Frontal cortex (tissue), 4 donors: ENCODE measurements at places on chromosomes 1 and 21. TPM values are rescaled to one million over a fixed set of nuclear protein-coding genes. Genes with fewer than 3 reads are reported as not detected.

OR10T2 gene
- not detected for total RNA-seq

DNA sequence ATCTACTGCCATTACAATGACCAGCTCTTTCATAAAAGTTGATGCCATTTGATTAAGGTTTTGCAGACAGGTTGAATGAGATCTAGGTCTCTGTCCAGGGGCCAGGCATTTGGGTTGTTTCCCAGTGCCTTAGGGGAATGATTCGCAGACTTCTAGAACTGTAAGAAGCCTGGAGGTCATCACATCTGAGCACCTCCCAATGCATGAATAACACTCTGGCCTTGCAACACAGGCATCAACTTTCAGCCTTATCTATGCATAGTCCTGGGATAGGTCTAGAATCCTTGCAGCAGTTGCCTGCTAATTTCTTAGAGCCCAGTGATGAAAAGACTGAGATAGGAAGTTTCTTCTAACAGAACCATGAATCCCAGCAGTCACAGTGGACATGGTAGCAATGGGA, 44.8 kb upstream of the KCND3 start:
- DNase-seq = no peak

GRCh38 chr1:113488576-113489177, 98.4 kb downstream of the MAGI3 start:
- DNase-seq = no peak

DNA sequence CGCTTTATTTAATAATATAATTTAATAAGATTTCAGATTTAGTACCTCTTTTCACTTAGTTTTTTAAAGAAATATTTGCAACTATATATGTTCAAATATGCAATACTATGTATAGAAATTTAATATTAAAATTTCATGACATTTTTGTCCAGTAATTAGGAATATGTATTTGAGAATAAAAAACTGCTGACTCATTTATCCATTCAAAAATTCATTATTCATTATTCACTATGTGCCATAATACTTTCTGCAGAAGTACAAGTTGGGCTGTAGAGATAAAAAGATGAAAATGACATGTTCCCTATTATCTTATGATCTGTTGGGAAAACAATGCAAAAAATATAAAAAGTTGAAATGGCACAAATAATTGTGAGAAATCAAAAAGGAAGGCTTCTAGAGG, 3.4 kb upstream of the C1orf53 start:
- DNase-seq = no peak

PALMD gene
- total RNA-seq = 40.8 TPM

DNA sequence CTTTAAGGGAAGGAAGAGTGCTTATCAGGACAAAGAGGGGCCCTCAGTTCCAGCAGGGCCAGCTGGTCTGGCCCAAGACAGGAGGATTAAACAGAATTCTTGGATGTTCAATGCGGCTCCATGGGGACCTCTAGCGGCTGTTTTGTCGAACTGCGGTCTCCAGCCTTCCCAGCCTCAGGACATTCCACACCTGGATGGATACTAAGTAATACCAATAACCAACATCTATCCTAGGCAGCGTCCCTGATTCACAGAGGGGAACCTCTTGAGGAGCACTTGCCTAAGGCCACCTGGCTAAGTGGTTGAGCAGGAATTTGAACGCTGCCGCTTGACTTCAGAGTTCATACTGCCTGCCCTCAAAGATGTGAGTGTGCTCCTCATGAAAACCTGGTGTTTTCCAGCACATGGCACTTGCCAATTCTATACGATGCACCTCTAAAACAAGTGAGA, 15.5 kb upstream of the CD247 start:
- DNase-seq = peak; percentile 77

RHEX gene
- 0.41 TPM for total RNA-seq

DNA sequence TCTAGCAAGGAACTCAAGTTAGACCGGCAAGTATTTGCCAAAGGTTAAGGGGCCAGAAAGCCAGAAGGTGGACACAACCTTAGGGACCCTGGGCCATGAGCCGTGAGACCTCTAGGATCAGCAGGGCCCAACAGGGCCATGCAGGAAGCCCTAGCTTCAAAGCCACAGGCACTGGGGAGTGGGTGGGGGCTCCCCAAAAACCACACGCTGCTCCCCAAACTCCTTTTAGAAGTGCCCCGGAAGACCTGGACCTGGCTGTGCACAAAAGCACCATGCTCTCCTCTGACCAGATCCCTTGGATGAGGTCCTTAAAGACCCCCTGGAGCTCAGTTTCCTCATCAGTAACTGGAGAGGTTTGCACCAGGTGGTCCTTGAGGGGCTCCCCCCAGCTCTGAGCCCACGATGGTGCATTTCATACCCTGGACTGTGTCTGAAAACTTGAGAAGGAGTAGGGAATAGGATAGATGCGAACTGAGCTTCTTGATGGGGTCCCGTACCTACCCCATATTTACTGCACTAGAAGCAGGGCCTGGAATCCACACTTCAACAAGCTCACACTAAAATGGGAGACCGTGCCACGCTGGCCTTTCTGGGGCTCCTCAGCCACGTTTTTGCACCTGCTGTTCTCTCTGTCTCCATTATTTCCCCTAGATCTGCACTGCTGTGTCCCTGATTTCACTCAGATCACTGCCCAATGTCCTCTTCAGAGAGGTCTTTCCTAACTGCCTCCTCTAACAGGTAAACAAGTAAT, 40.6 kb upstream of the LBR start:
- DNase-seq = no peak

DNA sequence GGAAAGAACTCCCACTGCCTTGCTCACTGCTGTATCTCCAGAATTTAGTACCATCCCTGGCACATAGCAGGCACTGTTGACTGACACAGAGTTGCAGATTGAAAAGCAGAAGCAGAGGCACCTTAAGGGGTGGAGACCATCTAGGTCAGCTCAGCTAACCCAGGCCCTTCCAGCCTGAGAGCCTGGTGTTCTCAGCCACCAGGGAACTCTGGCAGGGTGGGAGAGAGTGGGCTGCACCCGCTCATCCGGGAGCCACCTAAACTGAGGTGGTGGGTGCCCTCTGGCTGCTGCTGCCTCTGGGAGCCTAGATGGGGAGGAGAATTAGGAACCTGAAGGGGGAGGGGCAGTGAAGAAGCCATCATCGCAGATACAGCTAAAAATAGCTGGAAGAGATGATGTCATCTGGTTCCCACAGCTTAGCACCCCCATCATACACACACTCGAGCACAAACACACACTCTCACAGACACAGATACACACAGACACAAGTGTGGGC, 1.5 kb upstream of the TSPAN1 start:
- DNase-seq = no peak

- no peak for DNase-seq
These were observed 3.3 kb downstream of the GPR153 start for GRCh38 chr1:6257541-6258069.

PLCH2 gene
- total RNA-seq = 9.0 TPM

- no peak for DNase-seq
These were observed 29.9 kb upstream of the RCAN3 start for GRCh38 chr1:24472527-24473251.

- peak; percentile 24 for DNase-seq
These were observed 49.4 kb upstream of the KIAA1614 start for GRCh38 chr1:180863158-180863775.

GRCh38 chr1:70038025-70038424, 167.4 kb downstream of the LRRC40 start:
- DNase-seq = no peak
